Fibroblast of lung (primary cell): ENCODE measurements at places on chromosomes 3 and 15. TPM values are rescaled to one million over a fixed set of nuclear protein-coding genes. Genes with fewer than 3 reads are reported as not detected.

TMEM40 gene
- total RNA-seq = under 0.01 TPM in 1 of 2 replicates, not detected in the other

LRRC49 gene
- total RNA-seq = 20.5 and 31.5 TPM in 2 replicates

GRCh38 chr3:5227812-5228211 is 40.3 kb downstream of the EDEM1 start:
- DNase-seq = no peak

- DNase-seq = peak; percentile 72
Measured at GRCh38 chr15:66701422-66702034, 508 bp upstream of the SMAD6 start.

DNA sequence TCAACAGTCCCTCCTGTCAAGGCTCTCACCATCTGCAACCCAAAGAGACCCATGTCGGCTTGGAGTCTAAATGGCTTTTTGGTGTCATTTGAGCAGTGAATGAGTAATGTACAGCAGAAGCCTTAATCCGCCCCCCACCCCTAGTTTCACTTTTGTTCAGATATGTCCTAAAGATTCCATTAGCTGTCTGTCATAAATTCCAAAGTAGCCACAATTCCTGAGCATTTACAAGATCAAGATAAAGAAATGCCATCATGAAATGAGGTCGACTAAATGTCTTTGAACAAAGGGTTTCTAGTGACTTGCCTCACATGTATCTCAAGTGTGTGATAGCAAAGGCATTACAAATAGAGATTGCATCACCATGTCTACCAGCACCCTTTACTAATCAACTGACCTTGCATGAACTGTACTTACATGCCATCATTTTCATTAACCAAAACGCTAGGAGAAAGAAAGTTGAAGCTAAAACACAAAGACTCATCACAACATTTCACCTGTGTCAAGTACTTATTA is 123.8 kb upstream of the PHLDB2 start:
- peak; percentile 82 for DNase-seq
